ENCODE measurements at places on chromosomes 11 and 22.

GRCh38 chr11:73852049-73852448 lies 24.6 kb downstream of the COA4 start:
- DNase-seq = no peak

DNA sequence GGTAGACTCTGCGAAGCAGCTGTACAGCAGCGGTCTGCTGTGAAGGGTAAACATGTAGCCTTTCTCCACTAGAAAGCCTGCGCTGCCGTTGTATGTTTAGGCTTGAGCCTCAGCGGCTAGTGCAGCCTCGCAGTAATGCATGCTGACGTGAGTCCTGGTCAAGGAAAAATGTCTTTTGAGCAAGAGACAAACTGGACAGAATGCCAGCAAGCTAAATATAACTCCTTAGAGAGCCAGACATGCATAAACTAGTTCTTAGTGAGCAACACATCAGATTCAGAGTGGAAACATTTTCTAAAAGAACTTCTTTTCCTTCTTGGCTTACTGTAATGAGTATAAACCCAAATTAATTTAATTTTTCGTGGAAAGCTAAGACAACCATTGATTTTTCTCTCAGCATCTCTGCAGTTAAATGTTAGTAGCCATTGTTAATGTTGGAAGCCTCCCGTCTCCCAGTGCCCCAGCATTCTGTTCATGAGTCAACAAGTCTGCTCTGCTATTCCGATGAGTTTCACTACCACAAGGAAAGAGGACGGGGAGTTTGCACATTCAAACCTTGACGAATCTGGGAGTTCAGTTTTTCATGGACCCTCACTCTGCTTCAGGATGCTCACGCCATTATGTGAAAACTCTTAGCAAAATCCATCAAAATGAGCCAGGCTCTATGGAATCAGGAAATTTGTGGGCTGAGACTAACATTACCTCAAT lies 51.4 kb downstream of the JAM3 start:
- peak; percentile 80 for DNase-seq

DNA sequence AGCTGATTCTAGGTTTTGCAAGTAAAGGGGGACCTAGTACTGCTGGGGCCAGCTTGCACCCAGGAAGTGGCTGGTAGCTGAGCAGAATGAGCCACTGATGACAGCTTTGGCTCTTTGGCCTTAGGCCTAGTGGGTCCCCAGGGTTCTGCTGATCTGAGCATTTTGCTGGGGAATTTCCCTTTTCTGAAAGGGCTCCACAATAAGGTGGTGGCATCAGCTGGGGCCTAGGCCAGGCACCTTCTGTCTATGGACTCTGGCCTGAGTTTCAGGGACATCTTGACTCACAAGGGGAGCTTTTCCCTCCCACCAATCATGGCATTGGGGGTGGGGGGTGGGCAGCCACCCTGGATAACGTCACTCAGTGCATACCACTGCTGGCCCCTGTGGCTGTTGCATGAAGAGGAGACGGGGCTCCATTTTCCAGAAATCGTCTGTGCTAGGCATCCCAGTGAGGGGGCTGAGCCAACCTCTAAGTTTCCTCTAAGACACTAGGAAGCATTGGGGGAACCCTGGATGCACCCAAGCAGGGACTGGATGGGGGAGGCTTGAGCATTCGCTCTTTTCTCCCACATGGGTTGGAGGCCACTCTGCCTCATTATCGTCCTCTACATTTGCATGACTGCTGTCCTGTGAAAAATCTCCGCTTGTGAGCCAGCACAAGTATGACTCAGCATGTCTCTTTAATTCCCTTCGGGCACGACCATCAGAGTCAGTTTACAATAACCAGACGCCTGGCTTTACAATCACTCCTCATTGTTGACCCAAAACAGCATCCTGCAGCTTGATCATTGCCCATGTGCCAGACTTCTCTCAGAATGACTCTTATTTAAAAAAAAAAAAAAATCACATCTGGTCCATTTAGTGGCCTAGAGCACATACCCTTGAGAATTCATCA lies 145.0 kb upstream of the THY1 start:
- peak; percentile 94 for DNase-seq

- no peak for DNase-seq
Observed at GRCh38 chr11:21707116-21707739, 485.7 kb upstream of the ANO5 start.
